ENCODE measurements at places on chromosomes 5 and 9.

- no peak for DNase-seq
Measured at GRCh38 chr5:72282878-72283277, 37.2 kb downstream of the MRPS27 start.

GRCh38 chr5:160618286-160618685 lies 196.6 kb downstream of the PTTG1 start:
- DNase-seq: no peak

- DNase-seq: no peak
Measured at GRCh38 chr5:147601652-147602051, 91.8 kb upstream of the DPYSL3 start.

GRCh38 chr9:27847818-27848217 lies 274.5 kb upstream of the C9orf72 start:
- DNase-seq: no peak

DNA sequence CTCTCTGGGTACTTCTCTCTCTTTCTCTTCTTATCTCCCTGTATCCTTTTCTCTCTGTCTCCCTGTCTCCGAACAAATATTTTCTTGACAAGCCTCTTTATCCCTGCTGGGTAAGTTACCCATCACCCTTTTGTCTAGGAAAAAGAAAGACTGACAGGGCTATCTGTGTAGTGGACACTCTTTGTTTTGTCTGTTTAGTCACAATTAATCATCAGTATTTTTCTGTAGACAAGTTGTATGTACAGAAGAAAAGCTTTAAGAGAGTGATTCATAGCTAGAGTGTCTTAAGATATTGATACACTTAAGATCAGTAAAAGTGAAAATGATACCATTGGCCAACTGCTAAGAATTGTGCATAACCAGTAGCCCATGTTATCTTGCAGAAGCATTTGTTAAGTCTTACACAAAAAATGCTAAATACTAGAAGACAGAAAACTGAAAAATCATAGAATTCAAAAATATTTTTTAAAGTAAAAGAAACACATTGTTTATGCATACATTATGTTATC lies 1043.8 kb upstream of the EDIL3 start:
- no peak for DNase-seq

- no peak for DNase-seq
Measured at GRCh38 chr5:90875456-90875855, 316.9 kb downstream of the ADGRV1 start.

DNA sequence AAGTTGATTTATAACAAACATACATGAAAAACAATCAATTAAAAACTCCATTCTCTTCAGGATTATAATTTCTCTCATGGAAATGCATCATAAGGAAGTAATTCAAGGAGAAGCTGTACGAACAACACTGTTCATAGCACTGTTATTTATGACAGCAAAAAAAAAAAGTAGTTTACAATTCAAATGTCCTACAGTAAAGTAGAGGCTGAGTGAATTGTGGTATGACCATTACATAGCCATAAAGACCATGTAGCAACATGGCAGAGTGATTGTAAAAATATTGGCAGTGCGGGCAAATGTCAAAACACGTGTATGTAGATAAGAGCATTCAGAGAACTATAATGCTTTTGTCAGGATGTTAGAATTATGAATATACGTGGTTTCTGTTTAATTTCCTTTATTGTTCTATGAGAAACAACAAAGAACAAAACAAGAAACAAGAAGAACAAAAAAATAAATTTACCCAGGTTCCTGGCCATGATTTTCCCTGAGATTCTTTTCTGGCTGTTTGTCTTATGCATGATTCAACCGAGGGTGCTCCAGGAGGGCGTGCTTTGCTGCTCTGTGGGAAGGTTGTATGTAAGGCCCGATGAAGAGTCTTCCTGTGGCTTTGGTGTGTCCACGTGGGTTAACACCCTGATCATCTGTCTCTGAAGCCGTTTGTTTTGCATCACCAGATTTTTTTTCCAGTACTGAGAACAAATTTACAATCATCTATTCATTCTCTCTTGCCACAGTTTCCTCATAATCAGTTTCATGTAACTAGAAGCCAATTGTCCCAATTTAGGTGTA lies 28.8 kb downstream of the GCNT4 start:
- no peak for DNase-seq

DNA sequence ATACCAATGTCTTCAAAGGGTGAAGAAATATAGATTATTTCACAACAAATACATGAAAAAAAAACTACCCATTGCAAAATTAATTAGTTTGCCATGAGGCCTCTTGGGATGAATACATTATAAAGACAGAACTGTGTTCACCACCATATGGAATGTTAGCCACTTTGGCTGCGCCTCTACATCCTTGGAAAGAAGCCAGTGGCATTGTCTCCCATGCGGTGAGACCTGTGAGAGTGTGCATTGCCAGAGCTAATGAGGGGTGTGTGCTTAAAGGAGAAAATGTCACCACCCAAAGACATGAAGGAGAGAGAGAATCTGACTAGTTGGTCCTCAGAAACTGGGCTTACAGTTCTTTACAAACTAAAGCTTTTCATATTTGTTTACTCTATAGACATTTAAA lies 110.6 kb downstream of the PLPPR1 start:
- DNase-seq: no peak

DNA sequence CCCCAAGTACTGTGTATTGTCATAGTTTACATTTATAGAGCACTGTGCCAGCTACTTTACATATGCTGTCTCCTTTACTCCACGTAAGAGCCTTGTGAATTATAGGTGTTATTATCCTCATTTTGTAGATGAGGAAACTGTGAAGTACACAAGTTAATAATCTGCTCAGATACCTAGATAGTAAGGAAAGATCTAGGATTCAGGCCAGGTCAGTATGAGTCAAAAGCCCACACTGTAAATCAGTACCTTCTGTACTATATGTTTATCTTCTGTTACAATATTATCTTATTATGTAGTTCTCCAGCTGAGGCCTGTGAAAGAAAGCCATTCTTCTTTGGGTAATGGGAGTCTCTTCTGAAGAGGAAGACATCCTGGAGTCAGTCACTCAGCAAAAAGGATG lies 72.4 kb upstream of the TLX3 start:
- DNase-seq: no peak

Measured in sciatic nerve (tissue), 2 donors.